ENCODE measurements at places on chromosomes 16 and 17.

DNA sequence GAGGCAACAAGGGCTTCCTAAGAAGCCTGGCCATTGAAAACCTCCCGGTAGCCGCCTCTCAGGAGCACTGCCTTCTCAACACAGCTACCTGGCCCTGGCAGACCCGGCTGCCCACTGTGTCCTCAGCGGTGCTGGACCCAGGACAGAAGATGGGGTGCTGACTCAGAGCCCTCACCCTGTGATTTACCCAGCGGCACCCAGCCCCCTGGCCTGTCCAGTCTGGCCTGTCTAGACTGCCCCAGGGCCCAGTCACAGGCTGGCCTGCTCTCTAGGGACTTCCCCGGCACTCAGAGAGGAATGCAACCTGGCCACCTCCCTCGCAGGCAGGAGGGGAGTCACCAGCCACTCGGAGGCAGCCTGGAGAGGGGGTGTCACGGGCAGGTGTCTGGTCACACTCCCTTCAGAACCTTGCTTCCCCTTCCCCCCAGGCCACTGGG lies 20.1 kb downstream of the PIEZO1 start:
- DNase-seq, result peak; percentile 44
- no peaks in the 10 kb centered on the region for H3K36me3 ChIP-seq
- peaks cover 38% of the 10 kb centered on the region for H3K4me1 ChIP-seq
- H3K27me3 ChIP-seq, result no peaks in the 10 kb centered on the region

DNA sequence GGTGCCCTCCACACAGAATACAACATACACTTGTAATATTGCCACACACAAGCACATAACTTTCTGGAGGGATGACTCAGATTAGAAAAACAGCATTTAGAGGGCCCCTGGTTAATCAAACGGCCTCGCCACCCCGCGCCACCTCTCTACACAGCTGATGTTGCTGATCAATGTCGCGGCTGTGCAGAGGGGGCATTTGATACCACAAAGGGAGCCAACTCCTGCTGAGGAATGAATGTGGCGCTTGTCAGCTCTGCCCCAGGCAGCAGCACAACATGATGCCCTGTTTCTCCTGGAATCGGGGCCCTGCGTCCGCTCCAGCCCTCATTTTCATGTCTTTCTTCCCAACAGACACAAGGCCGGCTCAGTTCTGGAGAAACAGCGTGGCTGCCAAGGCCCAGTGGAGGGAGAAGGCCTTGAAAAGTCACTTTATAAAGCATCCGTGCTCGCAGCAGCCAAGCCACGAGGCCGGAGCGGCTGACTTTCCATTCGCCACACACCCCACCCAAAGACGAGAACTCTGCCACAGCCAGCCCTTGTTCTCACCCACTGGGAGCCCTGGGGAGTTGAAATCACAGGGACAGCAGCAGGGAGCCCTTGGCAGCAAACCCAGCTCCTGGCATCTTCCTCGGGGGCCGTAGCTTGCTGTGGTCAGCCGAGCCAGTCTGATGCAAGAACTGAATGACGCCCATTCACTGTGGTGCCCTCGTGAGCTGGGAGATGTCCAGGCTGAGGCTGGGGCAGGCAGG lies 65.6 kb downstream of the XYLT1 start:
- no peak for DNase-seq
- H3K27ac ChIP-seq, result no peak overlapping the region
- peaks cover 11% of the 10 kb centered on the region for H3K36me3 ChIP-seq
- H3K4me1 ChIP-seq, result peaks cover 32% of the 10 kb centered on the region

DNA sequence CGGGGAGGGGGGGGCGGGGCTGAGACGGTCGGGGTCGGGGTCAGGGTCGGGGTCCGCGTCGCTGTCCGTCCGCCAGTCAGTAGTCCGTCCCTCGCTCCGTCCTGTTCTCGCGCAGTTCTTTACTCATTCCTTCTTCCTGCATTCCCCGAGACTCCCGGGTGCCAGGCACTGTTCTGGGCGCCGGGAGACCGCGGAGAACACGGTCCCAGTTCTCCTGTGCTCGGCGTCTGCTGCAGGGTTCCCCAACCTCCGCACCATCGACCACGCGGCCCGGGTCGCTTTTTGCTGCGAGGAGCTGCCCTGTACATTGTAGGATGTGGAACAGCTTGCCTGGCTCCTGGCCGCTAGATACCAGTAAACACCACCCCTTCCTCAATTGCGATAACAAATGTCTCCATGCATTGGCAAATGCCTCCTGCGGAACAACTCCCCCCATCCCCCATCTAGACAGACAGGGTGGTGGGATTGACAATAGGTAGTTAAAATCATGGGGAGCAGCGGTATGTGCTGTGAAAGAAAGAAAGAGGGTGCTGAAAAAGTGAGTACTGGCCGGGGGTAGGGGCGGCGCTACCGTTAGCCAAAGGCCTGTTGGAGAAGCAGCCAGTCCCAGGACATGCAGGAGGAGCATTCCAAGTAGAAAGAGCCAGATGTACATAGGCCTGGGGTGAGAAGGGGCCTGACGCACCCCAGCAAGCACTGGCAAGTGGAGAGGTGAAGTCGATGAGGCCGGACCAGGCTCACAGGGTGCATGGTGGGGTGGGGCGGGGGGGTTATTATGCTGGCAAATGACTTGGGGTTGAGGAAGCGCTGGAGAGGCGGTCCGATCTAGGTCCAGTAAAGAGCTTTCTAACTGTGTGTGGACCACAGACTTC lies 631 bp downstream of the TRAF7 start:
- no peaks in the 10 kb centered on the region for H3K27me3 ChIP-seq
- peaks cover 41% of the 10 kb centered on the region for H3K4me1 ChIP-seq
- peak overlapping the region; percentile 93 for H3K27ac ChIP-seq

DNA sequence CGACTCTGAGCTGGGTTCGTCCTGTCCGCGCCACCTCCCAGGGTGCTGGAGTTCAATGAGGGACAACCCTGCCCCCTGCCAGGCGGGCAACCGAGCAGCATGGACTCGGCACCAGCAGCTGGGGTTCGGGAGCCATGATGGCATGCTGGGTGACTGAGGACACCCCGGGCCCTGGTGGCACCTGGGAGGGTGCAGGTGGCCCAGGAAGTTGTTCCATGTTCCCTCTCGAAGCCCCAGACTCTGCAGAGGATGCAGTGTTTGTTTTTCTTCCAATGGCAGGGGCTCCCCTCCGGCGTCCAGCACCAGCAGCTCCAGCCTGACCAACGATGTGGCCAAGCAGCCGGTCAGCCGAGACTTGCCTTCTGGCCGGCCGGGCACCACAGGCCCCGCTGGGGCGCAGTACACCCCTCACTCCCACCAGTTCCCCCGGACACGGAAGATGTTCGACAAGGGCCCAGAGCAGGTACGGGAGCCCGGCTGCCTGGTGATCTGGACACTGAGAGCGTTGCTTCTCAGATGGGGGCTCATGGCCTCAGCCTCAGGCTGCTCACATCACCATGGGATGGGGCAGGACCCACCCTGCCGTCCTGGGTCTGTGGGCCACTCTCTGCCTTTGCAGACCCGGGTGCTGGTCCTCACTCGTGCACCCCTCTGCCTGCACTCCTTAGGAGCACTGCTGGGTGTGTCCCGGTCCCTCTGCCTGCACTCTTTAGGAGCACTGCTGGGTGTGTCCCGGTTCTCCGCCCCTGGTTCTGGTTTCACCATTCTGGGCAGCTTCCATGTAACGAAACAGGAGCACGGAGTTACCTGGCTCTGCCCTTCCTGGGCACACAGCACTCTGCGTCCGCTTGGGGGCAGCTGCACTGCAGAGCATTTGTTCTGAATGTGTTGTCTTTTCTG lies 68.2 kb upstream of the CHMP6 start:
- no peak for DNase-seq
- H3K27ac ChIP-seq, result no peak overlapping the region
- no peaks in the 10 kb centered on the region for H3K36me3 ChIP-seq
- no peak overlapping the region for H3K4me3 ChIP-seq
- peaks cover 25% of the 10 kb centered on the region for H3K27me3 ChIP-seq

GRCh38 chr16:82643136-82643535 lies 16.4 kb downstream of the CDH13 start:
- no peak overlapping the region for H3K27ac ChIP-seq
- H3K27me3 ChIP-seq, result no peaks in the 10 kb centered on the region
- no peak for DNase-seq
- H3K36me3 ChIP-seq, result no peaks in the 10 kb centered on the region
- H3K4me1 ChIP-seq, result peaks cover 37% of the 10 kb centered on the region
- H3K4me3 ChIP-seq, result no peak overlapping the region

DNA sequence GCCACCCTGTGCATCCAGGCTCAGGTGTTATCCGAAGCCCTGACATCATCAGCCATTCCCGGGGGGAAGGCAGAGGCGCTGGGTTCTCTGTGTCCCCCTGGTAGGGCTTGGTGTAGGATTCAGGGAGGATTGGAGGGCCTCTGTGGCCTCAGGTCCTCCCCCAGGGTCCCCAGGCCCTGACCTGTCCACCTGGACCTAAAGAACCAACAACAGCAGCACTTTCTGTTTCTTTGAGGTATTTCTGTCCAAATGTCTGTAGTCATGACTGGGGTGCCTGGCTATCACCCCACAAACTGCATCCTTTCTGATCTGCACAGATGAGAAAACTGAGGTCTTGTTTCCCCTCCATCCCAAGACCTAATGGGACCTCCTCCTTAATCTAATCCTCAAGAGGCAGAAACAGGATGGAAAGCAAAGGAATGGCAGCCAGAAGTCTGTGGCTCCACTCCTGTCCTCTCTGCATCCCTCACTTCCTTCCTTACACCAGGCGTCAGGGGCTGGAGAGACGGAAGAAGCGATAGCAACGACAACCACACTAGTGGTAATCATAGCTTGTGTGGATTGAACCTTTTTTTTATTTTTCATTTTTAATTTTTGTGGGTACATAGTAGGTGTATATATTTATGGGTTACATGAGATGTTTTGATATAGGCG lies 11.8 kb downstream of the NLRC5 start:
- H3K27ac ChIP-seq, result no peak overlapping the region
- no peak overlapping the region for H3K4me3 ChIP-seq
- DNase-seq, result no peak
- no peaks in the 10 kb centered on the region for H3K36me3 ChIP-seq
- H3K27me3 ChIP-seq, result 0 out of 2 replicates have a peak, but pooled peaks cover 3% of the 10 kb centered on the region

- H3K36me3 ChIP-seq, result no peaks in the 10 kb centered on the region
- H3K27ac ChIP-seq, result peak overlapping the region; percentile 66
These were observed 1.3 kb downstream of the SERPINF1 start for GRCh38 chr17:1762901-1763898.

- no peaks in the 10 kb centered on the region for H3K4me1 ChIP-seq
- no peaks in the 10 kb centered on the region for H3K36me3 ChIP-seq
- peak overlapping the region; percentile 8 for H3K27ac ChIP-seq
- no peak overlapping the region for H3K4me3 ChIP-seq
These were observed 4.8 kb downstream of the DPEP3 start for GRCh38 chr16:67975321-67976105.

DNA sequence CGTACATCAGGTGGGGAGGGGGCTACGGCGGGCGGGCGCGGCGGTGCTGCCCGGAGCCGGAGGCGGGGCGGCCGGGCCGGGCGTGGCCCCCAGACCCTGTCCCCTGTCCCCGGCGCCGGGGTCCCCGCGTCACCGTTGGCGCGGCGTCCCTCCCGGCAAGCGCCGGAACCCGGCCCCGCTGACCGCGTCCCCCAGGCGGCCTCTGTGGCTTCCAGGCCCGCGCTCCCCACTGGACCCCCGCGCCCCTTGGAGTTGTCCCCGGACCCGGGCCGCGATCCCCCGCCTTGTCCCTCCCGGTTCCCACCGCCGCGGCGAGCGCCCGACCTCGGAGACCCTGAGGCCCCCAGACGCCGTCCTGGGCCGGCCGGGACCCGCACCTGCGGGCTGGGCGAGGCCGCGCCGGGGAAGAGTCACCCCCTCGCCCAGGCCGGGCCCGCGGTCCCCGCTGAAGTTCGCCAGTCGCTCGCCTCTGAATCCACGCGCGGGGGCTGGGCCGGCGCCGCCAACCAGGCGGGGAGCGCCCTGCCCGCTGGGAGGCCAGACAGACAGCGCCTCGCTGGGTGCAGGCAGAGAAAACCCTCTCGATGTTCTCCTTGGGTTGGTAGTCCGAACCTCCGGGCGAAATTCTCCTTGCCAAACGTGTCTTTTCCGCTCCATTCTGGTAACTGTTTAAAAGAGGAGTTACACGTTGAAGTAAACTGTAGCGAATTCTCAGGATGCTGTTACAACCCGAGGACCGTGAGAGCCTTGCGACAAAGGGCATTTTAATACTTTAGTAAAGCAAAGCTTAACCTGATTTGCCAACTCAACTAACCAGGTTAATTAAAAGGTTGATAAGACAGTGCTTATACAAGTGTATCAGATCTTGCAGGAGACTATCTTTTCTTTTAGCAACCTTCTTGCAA lies 761 bp downstream of the GAN start:
- peak overlapping the region; percentile 71 for H3K27ac ChIP-seq
- peaks cover 3% of the 10 kb centered on the region for H3K36me3 ChIP-seq
- H3K4me3 ChIP-seq, result peak overlapping the region; percentile 85
- peaks cover 41% of the 10 kb centered on the region for H3K4me1 ChIP-seq
- peaks cover 4% of the 10 kb centered on the region for H3K27me3 ChIP-seq

GRCh38 chr16:57894390-57895080 lies 76.4 kb downstream of the CNGB1 start:
- H3K27ac ChIP-seq, result 0 out of 2 replicates have a peak overlapping the region, but pooled peaks have one; percentile 7
- H3K4me1 ChIP-seq, result peaks cover 34% of the 10 kb centered on the region
- no peak overlapping the region for H3K4me3 ChIP-seq
- no peaks in the 10 kb centered on the region for H3K36me3 ChIP-seq

DNA sequence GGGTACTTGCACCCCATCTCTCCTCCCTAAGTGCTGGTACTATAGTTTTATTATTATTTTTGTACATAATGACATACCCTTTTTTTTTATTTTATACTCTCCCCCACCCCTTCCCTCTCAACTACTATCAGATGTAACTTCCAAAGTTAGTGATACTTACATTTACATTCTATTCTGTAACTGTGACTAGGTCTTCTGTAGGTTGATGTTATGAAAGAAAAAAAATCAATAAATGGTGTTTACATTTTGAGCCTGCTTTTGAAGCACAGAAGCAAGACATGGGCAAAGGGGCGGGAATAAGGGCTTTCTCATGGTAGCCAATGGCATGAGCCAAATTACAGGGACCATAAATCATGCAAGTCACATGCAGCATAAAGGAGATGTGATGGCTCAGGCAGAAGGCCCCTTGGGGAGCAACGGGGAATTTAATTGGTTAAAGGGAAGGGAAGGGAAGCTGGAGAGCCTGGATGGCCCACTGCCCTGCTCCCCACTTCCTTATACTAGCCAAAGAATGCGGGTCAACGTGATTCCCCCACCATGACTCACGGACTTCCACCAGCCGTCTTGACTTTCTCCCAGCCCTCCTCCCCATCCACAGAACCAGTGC lies 2.4 kb upstream of the ACSF2 start:
- H3K27me3 ChIP-seq, result peaks cover 31% of the 10 kb centered on the region
- H3K4me1 ChIP-seq, result peaks cover 17% of the 10 kb centered on the region
- H3K27ac ChIP-seq, result no peak overlapping the region
- H3K4me3 ChIP-seq, result no peak overlapping the region
- no peak for DNase-seq
- peaks cover 6% of the 10 kb centered on the region for H3K36me3 ChIP-seq

Data from WTC11 (cell line).